MV-4-11 (cell line): ENCODE measurements at places on chromosomes 16 and 17.

DNA sequence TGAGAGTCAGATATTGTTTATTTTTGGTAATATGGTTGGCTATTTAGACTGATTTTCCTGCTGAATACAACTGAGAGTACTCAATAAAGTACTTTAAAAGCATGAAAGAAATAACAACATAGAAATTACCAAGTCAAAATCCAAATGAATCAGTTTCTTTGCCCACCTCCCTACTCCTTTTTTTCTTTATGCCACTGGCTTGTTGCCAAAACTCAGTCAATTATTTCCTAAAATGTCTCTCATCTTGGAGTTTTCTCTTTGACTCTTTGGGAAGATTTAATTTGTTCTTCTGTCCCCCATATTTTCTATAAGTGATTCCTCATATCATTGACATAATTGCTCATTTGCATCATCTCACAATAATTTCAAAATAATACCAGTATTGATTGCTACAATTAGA lies 2.6 kb upstream of the OMG start:
- DNase-seq: no peak

DNA sequence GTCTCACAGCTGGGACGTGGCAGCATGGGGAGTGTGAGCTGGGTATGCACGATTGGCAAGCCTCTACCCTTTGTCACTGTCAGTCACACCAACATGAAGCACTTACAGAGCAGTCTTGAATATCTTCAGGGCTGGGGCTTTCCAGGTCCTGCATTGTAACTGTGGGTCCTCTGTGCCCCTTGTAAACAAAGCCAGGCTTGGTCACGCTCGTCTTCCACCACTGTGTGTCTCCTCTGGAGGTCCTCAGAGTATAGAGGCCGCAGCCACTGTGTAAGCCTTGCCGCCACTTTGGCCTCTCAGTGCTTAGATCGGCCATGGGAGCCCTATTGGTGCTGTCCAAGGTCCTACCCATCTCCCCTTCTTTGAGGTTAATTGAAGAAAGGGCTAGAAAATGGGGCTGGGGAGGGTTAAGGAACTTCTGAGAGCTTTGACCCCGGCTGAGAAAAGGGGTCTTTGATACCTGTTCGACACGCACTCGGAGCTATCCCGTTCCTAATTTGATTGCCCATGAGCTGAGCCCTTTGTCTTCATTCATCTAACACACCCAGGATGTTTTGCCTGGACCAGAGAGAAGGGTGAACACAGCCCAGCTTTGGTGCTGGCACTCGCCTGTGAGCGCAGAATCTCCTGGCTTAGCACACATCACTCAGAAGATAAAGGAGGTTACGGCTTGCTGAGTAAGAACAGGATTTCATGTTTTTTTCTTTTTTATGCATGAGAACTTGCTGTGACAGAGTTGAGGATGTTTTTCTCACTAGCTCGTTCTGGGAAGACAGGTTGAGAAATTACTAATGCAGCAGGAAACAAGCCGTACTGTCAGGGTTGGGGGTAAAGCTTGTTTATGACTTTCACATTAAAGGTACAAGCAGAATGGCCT lies 267.9 kb downstream of the CPPED1 start:
- no peak for DNase-seq

- DNase-seq: no peak
Measured at GRCh38 chr17:15265131-15265530, at the start of gene PMP22. TSS of gene PMP22 (minus strand) at chr17:15265326. CDS start at chr17:15260727, 4,599 bp downstream.

GRCh38 chr16:69233124-69233523 lies 46.2 kb downstream of the SNTB2 start:
- DNase-seq: no peak

DNA sequence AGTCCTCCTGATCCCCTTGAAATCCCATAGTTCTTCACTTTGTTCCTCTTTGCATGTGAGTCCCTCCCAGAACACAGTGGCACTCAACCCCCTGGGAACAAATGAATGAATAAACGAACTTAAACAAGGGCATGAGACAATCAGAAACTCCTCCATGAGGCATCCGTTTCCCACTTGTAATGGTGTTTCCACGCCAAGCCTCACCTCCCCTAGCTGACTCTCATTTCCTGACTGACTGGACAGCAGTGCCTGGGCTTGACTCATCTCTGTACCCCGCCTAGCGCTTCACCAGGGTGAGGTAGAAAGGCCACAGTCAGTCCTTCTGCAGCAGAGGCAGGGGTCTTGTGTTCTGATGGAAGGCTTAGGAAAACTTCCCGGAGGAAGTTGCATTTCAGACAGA lies 14.2 kb downstream of the KIF1C start:
- DNase-seq: peak; percentile 24

- no peak for DNase-seq
Measured at GRCh38 chr17:47727704-47728036, 5.4 kb upstream of the TBX21 start.

GRCh38 chr17:6173653-6174052 lies 103.5 kb downstream of the WSCD1 start:
- no peak for DNase-seq

DNA sequence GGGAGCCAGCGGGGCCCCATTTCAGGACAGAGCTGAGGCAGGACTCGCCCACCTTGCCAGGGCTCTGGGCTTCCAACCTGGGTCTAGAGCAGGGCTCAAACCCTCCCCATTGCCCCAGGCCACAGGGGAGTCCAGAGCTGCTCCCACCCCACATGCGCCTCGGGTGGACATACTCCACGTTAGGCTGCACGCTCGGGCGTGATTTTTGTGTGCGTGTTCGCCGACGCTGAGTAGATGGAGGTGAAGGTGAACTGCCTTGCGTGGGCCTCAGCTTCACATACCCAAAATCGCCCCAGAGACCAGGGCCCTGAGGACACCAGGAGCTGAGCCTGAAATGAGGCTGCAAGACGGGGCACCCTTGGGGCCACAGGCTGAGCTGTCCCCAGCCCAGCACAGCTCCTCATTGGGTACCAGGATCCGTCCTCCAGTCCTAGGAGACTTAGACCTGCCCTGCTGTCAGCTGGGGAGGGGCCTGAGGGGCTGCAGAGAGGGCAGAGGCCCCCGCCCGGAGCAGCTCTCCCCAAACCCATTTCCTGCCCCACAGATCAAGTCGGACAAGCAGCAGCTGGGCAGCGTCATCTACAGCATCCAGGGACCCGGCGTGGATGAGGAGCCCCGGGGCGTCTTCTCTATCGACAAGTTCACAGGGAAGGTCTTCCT lies 8.2 kb downstream of the CDH15 start:
- DNase-seq: no peak

DNA sequence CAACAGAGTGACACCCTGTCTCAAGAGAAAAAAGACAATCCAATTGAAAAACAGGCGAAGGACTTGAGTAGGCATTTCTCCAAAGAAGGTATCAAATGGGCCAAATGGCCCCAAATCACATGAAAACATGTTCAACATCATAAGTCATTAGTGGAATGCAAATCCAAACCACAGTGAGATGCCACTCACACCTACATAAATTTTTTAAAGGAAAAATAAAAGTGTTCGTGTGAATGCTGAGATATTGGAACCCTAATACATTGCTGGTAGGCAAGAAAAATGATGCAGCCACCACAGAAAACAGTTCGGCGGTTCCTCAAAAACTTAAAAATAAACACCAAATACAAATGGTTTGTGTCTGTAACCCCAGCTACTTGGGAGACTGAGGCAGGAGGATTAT lies 45.2 kb downstream of the PIGL start:
- no peak for DNase-seq

DNA sequence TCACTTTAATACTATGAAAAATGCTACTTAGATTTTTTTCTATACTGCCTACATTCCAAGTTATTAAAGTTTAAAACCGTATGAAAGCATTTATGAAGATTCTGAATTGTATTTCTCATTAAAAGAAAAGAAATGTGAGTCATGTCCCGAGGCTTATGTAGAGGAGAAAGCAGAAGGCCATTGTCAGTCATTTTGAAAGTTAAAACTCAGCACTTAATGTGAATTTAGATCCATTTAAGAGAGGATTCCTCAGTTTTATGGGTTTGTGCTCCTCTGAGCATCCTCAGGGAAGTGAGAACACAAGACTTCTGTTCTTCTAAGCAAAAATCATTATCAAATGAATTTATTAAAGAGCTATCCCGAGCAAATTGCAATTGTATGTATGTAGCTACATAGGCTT lies 11.8 kb downstream of the C17orf75 start:
- DNase-seq: peak; percentile 14

DNA sequence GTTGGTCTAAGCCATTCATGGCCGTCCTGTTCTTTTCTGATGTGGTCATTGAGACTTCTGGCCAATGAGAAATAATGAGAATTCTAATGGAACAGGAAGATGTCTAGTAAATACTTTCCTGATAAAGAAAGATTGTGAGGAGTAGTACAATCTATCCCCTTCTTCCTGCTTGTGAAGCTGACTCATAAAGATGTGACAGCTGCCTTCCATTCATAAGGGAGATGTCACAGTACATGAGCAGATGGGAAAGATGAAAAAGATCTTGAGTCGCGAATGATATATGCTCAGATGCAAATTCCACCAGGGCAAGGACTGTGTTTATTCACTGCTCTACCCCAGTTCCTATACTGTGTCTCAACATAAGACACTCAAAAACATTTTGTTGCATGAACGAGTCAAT lies 111.7 kb upstream of the FOXF1 start:
- no peak for DNase-seq

DNA sequence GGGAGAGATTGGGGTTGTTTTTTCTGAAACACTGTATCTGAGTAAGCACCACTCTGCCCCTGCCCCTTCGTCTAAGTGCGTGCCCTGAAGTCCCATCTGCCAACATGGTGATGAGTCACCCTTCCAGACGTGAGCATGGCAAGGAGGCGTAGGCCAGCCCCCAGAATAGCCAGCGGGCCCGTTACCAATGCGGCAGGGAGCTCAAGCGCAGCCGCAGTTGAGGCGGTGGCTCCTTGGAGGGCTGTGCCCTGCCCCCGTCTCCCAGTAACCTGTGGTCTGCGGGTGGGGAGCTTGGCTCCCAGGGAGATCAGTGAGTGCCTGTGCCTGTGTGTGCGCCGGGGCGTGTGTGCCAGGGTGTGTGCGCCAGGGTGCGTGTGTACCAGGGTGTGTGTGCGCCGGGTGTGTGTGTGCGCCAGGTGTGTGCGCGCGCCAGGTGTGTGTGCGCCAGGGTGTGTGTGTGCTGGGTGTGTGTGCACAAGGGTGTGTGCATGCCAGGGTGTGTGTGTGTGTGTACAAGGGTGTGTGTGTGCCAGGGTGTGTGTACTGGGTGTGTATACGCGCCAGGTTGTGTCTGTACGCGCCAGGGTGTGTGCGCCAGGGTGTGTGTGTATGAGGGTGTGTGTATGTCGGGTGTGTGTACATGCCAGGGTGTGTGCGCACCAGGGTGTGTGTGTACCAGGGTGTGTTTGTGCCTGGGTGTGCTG lies 98.6 kb upstream of the CHMP6 start:
- DNase-seq: peak; percentile 81

- no peak for DNase-seq
Measured at GRCh38 chr17:81666092-81666341, 388 bp downstream of the OXLD1 start.
